Activated naive CD8-positive, alpha-beta T cell treated with anti-CD3 and anti-CD28 coated beads, Interleukin-2, amount 50 U/mL, for 24 hours (primary cell): ENCODE measurements at places on chromosomes 4 and X.

DNA sequence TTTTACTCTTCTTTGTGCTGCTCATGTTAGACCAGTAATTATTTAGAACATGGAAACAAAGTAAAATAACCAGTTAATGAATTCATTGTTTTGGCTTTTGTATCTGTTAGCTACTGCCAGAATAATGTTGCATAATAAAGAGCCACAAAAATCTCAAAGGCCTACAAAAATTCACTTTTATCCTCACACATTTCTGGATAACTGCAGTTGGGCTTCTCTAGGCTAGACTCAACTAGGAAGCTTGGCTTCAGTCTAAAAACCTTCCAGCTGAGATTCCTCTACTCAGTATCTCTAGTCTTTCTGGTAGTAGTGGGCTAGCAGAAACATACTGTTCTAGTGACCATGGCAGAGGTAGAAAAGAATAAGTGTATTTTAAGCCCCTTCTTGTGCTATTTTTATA lies 73.0 kb downstream of the FAT4 start:
- DNase-seq, result no peak

GRCh38 chr4:88378691-88379559 lies at the start of gene HERC6:
TSS of gene HERC6 (plus strand) at chr4:88378852. CDS start at chr4:88378922, 70 bp downstream.
- peak; percentile 73 for DNase-seq

GRCh38 chr4:8165374-8165896 lies 6.8 kb upstream of the ABLIM2 start:
- no peak for DNase-seq

DNA sequence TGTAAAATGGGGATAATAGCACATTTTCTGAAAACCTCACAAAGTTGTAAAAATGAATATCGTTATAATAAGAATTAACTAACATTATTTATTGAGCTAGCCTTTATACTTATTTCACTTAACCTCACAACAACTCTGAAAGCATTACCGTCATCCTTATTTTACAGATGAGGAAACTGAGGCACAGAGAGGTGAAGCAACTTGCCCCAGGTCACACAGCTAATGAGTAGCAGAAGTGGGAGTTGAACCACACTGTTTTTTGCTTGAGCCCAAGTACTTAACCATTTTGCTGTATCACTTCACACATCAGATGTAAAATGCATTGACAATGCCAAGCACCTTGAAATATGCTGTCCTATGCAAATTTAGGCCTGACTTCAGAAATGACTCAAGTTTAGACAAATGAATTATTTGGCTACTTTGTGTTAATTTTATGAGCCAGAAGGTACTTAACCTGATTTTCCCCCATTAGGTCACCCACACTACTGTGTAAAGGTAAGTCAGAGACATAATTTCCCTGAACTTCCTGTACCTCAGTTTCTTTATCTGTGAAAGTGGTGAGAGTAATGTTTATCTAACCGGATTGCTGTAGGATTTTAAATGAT lies 23.1 kb downstream of the CD40LG start:
- DNase-seq, result no peak

- DNase-seq, result no peak
Observed at GRCh38 chr4:136818811-136819330, 713.4 kb downstream of the PCDH18 start.

DNA sequence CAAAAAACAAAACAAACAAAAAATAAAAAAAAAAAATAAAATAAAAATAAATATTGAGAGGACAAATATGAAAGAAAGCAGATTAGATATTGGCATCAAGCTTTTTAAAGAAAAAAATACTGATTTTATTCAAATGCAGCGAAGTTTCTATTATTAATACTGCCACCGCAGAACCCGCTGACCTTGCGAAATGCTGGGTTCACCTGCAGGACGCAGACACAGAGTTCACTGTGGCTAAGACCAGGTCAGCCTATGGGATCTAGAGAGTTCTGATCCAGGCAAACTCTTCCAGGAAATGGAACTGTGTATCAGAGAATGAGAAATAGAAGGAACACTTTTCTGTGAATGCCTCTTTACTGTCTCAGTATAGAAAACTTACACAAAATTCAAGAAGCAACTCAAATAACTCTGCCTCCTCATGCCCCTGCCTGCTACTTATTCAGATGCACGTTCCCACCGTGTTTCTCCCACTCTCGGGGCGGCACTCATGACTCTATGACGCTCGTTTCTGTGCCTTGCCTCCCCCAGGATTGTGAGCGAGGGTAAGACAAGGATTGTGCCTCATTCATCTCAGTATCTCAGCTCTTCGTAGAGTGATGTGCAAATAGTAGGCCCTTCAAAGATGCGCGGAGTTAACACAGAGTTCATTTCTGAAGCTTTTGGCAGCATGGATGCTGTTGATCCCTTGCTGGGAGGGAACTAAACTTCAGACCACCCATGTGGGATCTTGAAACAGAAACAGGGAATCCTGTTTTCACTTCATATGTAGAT lies 44.1 kb upstream of the TLR3 start:
- no peak for DNase-seq

GRCh38 chrX:51496501-51497291 lies at the start of gene NUDT11:
TSS of gene NUDT11 (minus strand) at chrX:51496592. CDS start at chrX:51496444, 148 bp downstream.
- DNase-seq, result peak; percentile 55

DNA sequence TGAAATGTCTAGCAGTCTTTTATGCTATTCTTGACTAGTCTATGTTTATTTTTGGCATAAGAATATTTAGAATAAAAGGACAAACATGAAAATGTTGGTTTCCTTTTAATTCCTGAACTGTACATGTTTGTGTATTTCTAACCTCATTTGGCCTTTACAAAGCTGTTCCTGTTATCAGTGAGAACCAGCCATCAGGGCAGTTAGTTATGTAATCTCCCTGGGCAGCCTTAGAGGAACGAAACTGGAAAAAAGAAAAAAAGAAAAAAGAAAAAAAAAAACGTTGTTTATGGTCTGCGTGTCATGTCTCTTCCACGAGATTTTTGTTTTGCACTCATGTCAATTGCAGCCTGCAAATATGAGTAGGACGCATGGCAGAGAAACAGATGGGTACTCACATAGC lies 193.7 kb downstream of the MAGEB5 start:
- DNase-seq, result no peak

DNA sequence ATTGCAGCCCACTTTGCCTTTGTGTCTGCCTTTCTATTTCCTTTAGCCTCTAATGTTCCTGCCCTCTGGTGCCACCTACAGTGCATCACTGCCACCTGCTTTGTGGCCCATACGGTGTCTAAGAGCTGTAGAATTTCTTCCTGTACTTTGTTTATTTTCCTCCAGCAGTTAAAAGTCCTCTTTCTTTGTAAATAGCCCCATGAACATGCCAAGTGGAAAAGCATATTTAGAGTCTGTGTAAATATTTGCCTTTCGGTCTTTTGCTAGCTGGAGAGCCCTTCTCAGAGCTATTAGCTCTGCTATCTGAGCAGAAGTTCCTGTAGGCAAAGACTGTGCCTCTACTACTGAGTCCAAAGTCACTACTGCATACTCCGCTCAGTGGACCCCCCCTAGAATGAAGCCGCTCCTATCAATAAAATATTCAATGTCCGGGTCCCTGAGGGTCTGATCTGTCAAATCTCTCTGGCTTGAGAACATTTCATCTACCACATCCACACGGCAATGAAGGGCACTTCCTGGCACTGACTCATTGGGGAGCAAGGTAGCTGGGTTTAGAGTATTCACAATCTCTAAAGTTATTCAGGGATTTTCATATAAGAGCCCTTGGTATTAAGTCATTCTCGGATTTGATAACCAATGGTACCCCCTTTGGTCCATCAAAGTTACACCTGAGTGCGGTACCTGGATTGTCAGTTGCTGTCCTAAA lies 36.3 kb downstream of the SULT1E1 start:
- peak; percentile 34 for DNase-seq

- no peak for DNase-seq
Observed at GRCh38 chr4:86848136-86848535, 1.0 kb downstream of the SLC10A6 start.

- no peak for DNase-seq
Observed at GRCh38 chr4:76210452-76210851, 3.2 kb downstream of the SCARB2 start.

- DNase-seq, result no peak
Observed at GRCh38 chr4:127196655-127197352, 436.0 kb upstream of the INTU start.

GRCh38 chr4:23993373-23993772 lies 103.5 kb upstream of the PPARGC1A start:
- DNase-seq, result no peak

DNA sequence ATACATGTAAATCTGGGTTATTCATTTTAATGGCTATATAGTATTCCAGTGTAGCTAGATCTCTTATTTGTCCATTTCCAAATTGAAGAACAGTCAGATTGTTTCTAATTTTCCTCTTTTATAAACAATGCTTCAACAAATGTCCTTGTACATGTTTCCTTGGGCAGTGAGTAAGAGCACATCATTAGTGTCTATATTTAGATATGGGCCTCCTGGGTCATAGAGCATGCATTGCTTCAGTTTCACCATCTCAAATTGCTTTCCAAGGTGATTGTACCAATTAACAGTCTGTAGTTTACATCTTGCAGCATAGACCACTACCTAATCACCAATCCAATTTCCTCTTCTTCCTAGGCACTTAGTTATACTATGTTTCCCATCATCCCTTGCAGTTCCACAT lies 13.4 kb downstream of the PHKA2 start:
- no peak for DNase-seq

DNA sequence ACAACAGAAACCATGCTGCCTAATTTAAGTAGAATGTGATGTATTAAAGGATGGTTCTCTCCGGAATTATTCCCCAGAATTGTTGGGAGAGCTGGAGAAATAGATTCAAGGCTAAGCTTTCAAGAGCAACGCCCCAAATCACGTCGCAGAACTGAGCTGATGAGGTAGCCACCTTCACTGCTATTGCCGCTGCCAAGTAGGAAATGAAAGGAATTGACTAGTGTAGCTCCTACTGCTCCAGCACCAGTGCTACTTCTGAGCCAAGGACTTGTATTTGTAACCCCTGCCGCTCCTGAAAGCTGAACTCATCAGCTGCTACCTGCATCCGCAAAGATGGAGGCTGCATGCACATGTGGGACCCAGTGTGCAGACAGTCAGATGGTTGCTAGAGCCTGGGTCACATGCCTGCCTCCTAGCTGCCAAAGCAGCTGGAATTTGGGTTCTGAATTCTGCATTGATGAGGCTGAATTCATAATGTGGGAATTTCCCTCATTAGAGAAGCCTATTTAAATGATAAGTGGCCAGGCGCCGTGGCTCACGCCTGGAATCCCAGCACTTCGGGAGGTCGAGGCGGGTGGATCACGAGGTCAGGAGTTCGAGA lies 173.9 kb downstream of the PDGFRA start:
- DNase-seq, result no peak

- DNase-seq, result no peak
Observed at GRCh38 chr4:82903737-82904136, 3.2 kb downstream of the THAP9 start.

DNA sequence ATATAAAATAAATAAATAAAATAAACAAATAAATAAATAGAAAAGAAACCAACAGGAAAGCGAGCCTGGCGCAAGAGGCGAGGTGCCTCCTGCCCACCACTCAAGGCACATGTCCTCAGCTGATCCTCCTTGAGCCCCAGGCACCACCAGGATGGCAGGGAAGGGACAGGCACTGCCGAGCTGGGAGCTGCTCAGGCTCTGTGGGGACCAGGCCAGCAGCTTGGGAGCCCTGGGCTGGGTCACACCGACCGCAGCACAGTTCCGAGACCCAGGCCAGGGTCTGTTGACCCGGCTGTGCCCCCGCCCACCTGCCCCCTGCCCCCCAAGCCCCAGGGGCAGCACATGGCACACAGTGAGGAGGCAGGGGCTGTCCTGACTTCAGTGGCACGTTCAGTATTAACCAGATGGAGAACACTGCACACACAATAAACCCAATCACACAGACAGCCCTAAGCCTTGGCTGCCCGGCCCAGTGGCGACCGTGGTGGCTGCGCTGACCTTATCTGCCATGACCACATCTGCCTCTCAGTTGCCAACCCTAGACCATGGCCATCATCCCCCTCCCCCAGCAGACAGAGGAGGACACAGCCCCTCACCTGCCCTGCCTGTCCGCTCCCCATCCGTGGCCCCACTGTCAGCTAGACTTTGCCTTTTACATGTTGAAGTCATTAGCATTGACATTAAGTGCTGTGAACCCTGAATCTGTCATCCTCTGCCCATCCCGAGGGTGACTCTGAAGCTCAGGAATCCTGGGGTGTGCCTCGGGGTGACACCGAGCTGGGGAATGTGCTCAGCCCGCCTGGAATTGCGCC lies 2.9 kb upstream of the TREX2 start:
- DNase-seq, result no peak

- no peak for DNase-seq
Observed at GRCh38 chr4:184624972-184625554, 24.2 kb downstream of the CASP3 start.

- DNase-seq, result no peak
Observed at GRCh38 chrX:113545040-113545439, 704.4 kb upstream of the AMOT start.

DNA sequence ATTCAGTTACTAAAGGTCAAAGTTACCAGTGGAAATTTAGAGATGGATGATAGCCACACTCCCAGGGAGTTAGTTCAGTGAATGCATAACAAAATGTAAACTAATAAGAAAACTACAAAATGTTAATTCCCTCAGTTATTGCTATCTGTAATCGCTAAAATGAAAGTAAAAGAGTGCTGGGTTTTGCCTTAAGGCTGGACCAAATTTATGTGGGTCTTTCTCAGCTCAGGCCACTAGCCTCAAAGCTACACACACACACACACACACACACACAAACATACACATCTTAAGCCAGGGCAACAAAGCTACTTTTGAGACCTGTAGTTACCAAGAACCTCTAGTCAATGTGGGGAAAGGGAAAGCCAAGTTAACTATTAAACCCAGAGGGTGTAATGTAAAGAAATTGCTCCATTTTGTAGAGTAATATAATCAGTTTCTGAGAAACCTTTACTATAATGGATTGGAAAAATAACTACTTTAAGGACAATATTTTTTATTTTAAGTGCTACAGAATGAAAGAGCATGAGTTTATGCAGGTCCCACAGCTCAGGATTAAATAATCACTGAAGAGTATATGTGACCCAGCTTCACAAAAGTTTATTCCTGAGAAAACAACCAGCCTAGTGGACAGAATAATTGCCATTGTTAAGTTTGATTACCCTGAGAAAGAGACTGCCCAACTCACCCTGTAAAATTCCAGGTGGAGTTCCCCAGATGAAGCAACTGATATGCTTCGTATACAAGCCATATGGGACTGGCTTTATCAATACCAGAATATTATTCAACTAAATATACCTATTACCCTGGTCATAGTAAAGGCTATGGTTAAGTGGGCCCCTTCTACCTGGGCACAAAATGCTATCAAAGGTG lies 8.9 kb upstream of the UGT2A3 start:
- no peak for DNase-seq

- peak; percentile 16 for DNase-seq
Observed at GRCh38 chr4:145720656-145721055, 40.7 kb downstream of the C4orf51 start.

DNA sequence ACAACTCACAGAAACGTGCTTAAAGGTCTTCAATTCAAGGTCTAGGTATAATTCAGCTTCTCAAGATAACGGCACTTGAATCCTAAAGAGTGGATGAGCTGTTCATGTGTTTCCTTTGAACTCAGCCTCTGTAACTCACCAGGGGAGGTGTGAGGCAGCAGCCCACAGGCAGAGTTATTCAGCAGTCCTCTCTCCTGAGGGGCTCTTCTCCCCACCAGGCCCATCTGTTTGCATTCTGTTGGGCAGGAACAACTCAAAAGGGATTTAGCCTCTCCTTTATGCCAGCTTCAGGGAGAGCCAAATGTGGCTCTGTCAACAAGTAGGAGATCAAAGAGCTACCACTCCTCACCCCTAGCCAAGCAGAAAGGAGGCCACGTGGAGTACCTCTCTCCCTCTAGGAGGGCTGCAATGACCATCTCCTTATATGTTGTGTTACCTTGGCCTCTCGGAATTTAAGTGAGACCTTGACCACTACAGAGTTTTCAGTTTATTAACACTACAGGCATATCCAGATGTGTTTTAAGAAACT lies 151.2 kb downstream of the SPATA18 start:
- no peak for DNase-seq
